ENCODE measurements at places on chromosomes 5 and 9.

- DNase-seq = peak; percentile 49
These were observed 185.5 kb downstream of the SMC2 start for GRCh38 chr9:104279535-104280177.

- DNase-seq = no peak
These were observed 176.8 kb downstream of the ISL1 start for GRCh38 chr5:51559921-51560658.

- no peak for DNase-seq
These were observed 28.9 kb downstream of the TCF7 start for GRCh38 chr5:134143431-134143830.

GRCh38 chr9:847505-847904 lies 6.0 kb downstream of the DMRT1 start:
- DNase-seq = no peak

DNA sequence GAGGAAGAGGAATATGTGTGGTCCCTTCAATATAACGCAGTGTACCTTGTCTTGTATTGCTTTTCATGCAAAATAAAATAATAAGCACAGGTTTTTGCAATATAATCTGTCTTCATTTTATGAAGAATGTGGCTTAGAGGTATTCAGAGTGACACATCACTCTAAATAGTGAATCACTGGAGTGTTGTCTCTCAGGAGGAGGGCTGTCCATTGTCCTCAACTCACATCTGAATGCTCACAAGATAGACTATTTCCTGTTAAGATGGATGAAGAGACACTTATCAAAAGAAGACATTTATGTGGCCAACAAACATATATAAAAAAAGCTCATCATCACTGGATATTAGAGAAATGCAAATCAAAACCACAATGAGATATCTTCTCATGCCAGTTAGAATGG lies 1147.5 kb upstream of the C9orf72 start:
- no peak for DNase-seq

- peak; percentile 58 for DNase-seq
These were observed 62.7 kb upstream of the OSMR start for GRCh38 chr5:38783011-38783561.

DNA sequence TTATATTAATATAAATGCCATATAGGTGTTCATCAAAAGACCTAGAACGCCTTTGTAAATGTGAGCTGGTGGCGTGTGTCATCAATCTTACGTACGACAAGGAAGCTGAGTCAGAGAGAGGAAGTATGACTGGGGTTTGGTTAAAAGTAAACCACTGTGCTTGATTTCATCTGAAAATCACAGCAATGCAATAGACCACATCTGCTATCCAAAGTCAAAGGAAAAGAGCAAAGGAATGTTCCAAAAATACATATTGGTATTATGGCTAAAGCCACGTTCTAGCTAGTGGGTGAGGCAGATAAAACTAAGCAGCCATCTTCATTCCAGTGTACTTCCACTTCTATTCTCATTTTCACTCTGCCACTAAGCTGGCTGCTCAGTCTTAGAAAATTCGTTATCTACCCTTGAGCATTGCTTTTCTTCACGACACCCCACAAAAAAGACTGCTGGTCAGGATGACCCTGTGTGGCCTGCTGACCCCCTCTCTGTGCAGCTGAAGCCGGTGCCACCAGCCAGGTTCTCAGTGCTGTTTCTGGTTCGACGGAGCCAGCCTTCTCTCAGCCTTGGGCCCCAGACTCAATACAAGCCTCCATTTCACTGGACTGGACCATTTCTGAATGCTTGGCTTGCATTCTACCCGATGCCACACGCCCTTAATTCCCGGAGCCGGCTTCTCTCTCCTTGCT lies 23.8 kb downstream of the SHC3 start:
- DNase-seq = no peak

- DNase-seq = no peak
These were observed 854.8 kb upstream of the ARRDC3 start for GRCh38 chr5:92237896-92238295.

GRCh38 chr9:132041798-132042197 lies 37.9 kb downstream of the MED27 start:
- no peak for DNase-seq

GRCh38 chr5:179792612-179793467 lies 946 bp upstream of the LTC4S start:
- DNase-seq = no peak

DNA sequence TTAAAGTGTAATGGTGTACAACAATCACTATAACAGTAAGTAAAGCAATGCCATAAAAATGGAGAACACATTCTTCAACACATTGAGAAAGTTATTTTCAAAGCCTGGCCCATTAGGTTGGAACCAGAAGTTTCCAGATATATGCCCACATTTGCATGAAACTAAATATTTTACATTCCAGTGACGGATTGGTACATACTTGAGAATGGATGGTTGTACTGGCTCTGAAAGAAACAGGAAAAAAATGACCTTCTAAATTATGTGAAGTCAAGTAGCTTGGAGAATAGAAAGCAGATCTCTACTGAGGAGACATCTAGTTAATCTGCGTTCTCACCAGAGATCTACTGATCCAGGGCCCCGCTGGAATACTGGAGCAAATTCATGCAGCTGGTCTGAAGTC lies 1037.0 kb downstream of the NR2F1-AS1 start:
- no peak for DNase-seq

- DNase-seq = peak; percentile 33
These were observed 99.4 kb downstream of the MTREX start for GRCh38 chr5:55407059-55407684.

DNA sequence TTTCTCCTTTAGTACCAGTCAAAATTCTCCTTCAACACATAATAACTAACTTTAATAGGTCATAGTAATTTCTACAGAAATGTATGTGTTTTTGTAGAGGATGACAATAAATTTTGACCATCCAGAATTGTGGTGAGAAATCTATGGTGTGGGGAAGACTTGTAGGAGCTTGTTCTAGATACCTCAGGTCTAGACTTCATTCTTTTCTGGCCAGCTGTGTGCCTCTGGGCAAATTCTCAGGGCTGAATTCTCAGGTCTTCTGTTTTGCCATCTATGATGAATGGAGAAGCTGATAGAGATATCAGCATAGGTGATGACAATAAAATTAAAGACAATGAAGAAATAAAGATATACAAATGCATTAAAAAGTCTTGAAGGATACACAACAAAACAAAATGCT lies 298.6 kb upstream of the MEF2C start:
- no peak for DNase-seq

- DNase-seq = peak; percentile 14
These were observed 242.5 kb upstream of the RIOK2 start for GRCh38 chr5:97425511-97425910.

- DNase-seq = no peak
These were observed 4.6 kb downstream of the ANXA1 start for GRCh38 chr9:73155968-73156864.

DNA sequence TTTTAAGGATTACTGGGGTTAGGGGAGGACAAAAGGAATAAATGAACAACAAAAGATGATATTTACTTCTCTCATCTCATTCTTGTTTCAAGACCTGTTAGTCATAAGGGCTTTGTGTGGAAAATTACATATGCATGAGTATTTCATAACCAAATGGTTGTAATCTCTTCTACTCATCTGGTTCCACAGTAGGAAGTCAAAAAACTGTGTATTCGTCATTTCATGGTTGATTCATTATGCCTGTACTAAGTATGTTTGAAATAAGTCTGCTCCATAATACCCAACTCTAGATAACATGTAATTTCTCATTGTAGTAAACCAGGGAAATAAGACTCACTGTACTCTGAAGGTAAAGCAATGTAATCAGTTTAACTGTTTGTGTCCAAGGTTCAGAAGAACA lies 212.9 kb downstream of the ARRDC3 start:
- no peak for DNase-seq

GRCh38 chr5:151186538-151186937 lies 29.0 kb upstream of the ANXA6 start:
- DNase-seq = no peak

GRCh38 chr5:179227229-179227579 lies 118.1 kb downstream of the ADAMTS2 start:
- no peak for DNase-seq

DNA sequence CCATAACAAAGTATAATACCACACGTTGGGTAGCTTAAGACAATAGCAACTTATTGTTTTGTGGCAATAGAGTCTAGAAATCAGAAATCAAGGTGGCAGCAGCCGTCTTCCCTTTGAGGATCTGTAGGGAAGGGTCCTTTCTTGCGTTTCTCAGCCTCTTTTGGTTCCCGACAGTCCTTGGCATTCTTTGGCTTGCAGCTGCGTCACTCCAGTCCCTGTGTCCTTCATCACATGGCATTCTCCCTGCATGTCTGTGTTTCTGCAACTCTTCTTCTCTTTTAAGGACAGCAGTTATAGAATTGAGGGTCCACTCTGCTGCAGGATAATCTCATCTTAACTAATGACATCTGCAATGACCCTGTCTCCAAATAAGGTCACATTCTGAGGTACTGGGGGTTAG lies 140.1 kb downstream of the FBXL7 start:
- DNase-seq = no peak

GRCh38 chr9:135616619-135617537 lies 22.5 kb downstream of the GLT6D1 start:
- no peak for DNase-seq

GRCh38 chr5:119583684-119584083 lies 45.7 kb upstream of the FAM170A start:
- no peak for DNase-seq

DNA sequence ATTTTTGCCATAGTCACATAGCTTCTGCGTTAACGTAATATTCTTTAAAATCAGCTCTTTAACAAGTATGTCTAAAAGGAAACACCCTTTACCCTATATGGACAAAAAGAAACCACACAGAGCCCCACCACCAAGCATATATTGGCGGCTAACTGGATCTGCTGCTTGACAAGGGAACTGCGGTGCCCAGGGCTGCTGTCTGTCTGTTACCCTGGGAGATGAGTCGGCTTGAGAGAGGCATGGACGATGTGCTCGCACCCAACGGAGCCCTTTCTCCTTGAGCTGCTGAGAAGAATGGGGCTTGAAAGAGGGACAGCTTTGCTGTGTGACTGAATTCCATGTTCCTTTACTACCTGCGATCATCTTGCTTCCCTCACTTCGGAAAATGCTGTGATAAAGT lies 158.6 kb upstream of the SHB start:
- DNase-seq = no peak

- no peak for DNase-seq
These were observed 48.7 kb downstream of the DNAJC21 start for GRCh38 chr5:34977934-34978613.

- DNase-seq = no peak
These were observed 47.2 kb upstream of the RAD23B start for GRCh38 chr9:107235765-107236442.

GRCh38 chr9:98780059-98780749 lies 16.2 kb downstream of the ANKS6 start:
- no peak for DNase-seq

DNA sequence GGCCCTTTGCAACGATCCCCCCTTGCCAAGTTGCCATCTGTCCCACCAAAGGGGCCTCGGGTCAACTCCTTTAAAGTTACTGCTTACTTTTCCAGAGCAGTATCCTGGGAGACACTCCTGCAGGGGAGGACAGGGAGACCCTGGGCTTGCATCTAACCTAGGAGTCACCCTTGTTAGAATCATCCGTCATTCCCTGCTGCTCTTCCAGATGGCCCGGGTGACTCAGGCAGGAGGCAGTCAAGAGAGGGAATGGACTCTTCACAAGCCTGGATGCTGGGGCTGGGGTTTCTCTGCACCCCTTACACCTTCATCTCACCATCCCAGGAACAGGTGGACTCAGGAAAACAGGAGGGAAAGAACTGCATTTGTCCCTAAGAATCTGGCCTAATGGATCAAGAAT lies 175.6 kb downstream of the GABBR2 start:
- peak; percentile 63 for DNase-seq

GRCh38 chr5:170307575-170308465 lies 10.2 kb upstream of the LCP2 start:
- no peak for DNase-seq

DNA sequence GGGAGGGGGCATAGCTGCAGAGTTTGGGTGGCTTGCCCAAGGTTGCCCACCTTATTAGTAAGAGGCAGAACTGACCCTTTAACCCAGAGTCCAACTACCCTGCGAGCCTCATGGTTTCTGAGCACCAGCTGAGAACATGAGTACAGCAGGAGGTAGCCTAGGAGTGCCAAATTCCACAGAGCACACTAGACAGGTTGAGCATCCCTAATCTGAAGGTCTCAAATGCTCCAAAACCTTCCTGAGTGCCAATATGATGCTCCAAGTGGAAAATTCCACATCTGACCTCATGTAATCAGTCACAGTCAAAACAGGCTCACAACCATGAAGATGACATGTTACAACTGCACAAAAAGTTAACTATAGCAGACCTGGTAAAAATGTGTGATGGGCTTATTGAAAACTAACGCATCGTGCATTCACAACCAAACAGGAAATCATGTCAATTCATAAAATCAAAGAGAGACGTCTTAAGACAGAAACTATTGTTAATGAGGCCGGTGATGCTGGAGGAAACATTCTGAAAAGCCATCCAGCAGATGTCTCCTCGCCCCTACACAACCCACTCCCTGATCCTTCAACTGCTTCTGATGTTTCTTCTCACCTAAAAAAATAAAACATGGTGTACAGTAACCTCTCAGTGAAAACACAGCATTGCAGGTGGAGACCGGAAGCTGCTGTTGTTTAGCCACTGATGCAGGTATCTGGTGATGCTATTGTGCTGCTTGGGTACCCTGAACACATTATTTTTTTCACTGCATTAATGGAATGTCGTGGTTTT lies 25.0 kb downstream of the PTCH1 start:
- DNase-seq = no peak

- DNase-seq = no peak
These were observed 38.3 kb downstream of the TMEFF1 start for GRCh38 chr9:100511205-100511604.

DNA sequence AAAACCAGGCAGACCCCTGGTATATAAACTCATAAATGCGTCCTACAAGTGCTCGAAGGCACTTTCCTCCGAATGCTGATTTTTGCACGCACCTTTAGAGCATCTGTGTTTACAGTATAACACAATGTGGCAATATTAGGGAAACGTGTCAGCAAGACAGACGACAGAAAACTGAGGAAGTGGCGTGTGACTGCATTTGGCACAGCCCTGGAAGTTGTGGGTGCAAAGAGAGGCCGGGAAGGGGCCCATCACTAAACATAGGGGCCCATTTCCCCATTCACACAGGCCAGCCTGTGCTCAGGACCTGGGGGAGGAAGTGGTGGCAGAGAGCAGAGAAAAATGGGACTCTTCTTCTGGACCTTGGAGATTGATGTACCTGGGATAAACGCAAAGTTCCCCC lies 48.2 kb downstream of the RASGEF1C start:
- no peak for DNase-seq

DNA sequence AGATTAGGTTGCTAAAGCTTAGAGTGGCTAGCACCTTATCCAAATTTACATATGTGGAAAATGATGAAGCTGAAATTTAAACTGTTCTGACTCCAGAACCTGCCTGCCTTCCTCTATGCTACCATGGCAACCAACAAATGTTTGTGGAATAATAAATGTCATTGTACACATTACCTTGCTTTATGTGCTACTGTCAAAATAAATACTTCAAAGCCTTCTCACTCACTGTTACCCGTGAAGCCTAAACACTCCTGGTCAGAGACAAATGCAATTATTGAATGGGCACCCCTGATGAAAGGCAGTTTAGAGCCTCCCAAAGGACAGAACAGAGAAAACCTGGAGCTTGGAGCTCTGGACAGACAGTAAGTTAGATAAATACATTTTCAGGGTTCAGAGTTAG lies 158.6 kb downstream of the FAM114A2 start:
- DNase-seq = no peak

Measured in NCI-H446 (cell line).